Kidney capillary endothelial cell (primary cell): ENCODE measurements at places on chromosomes 16 and 17.

GRCh38 chr17:35568561-35568960 lies 7.9 kb upstream of the SLFN14 start:
- peak; percentile 35 for DNase-seq

GRCh38 chr16:68866933-68867332 lies 23.6 kb downstream of the TANGO6 start:
- DNase-seq: no peak

GRCh38 chr17:72683506-72684404 lies 408.7 kb downstream of the SLC39A11 start:
- no peak for DNase-seq

DNA sequence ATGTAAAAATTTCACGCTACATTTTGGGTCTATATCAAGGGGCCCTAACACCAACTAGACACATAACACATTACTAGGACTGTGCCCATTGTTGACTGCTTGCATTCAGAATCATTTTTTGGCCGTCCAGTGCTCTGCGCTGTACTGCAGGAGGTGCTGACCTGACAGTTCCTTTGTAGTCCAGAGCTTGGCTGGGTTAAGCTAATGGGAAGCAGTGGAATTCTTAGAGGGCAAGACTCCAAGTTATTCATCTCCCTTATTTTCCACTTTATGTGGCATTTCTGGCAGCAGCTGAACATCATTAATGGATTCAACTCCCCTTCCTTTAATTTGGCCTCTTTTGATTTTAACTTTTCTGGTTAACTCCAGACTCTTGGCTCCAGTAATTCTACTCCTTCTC lies 351.7 kb downstream of the CDH8 start:
- DNase-seq: no peak

DNA sequence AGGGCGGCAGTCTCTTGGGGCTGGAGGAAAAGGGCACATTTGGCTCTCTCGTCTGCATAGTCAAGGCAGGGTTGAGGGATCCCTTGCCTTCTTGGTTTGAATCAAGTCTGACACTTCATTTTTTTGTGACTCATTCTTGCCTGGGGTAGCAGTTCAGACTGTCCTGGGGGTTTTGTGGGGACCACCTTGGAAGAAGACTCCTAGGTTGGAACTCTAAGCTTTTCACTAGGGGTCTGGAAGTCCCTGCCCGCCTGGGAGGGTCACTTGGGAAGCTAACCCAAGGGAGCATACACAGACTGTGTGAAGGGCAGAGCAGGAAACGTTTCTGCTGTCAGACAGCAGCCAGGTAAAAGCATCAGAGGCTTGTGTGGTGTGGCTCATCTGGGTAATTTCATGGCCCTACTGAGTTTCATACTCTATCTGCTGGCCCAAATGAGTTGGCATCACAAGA lies 11.3 kb downstream of the YPEL2 start:
- DNase-seq: no peak

DNA sequence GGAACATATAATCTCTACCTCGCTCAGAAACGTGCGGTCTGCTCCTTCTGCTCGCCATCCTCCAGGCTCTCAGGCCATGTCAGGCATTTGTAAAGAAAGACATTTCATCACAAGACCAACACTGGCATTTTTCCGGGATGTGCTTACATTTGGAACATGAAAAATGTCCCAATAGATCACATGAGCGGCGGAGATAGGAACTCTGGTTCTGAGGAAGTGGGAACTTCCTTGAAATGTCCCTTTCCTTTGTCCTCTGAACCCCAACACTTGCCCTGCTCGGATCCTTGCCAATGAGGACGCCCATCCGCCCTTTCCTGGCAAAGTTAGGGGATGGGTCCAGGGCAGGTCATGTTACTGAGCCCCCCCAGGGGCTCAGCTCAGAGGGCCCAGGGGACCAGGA lies 130.5 kb downstream of the MAF start:
- no peak for DNase-seq

GRCh38 chr16:50440531-50440930 lies 71.7 kb upstream of the BRD7 start:
- DNase-seq: no peak

DNA sequence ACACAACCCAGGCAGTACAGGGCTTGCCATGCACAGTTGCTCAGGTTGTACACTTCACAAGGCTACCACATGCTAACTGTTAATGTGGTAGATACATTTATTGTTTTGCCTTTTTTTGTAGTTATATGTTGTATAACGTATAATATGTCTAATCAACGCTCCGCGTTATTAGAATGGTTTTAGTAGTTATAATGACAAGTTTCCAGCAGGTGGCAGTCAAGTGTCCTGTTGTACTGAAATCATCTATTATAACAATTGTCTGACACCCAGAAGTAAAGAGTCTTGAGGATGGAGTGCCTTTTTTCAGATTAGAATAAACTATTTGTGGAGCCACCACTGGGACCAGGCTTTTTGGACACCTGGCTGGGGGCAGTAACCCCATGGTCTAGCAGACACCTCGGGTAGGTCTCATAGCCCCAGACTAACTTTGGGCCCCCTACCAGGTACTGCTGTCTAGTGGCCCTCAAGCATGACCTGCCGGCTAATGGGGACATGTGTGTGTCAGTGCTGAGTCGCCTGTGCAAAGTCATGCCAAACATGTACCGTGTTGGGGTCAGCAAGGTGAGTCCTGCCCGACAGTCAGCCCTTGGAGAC lies 32.8 kb downstream of the MYO15A start:
- peak; percentile 64 for DNase-seq

DNA sequence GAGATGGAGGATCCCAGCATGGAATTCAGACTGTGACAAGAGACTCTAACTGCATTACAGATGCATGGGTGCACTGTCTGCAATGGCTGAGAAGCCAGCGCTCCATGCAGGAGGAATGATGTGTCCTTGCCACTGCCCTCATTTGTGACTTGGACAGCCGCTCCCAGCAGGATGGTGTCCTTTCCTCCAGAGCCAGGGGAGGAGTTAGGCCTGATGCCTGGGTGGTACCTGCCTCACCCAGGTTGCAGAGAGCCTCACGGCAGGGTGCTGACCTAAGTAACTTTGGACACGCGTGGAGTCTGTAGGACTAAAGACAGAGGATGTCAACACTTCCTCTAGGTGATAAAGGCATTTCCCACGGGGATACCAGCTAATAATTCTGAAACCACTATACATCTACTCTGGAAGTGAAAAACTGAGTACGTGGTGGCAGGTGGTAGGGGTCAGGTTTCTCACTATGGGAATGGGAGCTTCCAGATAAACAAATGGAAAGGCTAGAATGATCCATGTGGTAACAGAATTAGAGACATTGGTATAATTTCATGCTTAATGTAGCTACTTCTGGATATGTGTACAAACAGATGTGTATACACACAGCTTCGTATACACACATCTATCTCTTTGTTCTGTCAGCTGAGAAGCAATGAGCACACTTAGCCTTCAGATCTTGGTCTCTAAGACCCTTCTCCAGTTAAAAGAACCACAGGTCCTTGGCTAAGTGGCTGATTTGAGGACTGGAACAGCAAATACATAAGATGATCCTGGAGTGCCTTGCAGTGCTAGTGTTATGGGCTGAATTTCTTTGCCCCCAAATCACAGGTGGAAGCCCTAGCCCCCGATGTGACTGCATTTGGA lies 13.7 kb upstream of the CSNK1D start:
- DNase-seq: no peak

DNA sequence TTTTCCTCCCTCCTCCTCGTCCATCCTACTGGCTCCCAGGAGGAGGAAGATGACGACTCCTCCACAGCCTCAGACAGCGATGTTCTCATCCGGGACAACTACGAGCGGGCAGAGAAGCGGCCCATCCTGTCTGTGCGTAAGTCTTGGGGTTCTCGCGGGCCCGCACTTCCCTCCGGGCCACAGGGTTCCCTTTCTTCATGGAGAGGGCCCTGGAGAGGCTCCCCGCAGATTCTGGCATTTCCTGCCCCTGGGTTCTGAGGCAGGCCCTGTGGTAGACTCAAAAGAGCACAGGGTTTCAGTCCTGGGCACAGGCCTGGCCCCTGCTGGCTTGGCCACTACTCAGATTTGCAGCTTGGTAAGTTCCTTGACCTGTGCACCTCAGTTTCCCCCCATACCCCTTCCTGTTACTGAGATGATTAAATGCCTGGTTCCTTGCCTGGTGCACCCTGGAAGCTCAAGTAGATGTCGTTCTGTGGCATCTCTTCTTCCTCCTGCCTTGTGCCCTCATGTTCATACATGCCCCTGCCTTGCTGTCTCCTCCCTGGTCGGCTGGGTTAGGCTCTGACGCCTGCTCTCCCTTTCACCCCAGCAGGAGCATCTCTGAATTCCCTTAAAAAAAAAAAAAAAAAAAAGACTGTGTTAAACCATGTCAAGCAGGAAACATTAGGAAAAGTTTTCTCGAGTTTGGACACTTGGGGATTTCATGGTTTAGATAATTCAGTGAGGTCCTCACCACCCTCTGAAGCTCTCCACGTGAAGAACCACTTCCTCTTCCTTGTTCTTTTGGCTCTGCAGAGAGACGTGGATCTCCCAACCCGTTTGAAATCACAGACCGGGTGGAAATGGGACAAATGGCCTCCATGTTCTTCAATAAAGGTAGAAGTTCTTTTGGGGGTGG lies 14.3 kb upstream of the NAT9 start:
- DNase-seq: no peak

GRCh38 chr17:50527155-50527762 lies 5.3 kb upstream of the EPN3 start:
- DNase-seq: no peak

DNA sequence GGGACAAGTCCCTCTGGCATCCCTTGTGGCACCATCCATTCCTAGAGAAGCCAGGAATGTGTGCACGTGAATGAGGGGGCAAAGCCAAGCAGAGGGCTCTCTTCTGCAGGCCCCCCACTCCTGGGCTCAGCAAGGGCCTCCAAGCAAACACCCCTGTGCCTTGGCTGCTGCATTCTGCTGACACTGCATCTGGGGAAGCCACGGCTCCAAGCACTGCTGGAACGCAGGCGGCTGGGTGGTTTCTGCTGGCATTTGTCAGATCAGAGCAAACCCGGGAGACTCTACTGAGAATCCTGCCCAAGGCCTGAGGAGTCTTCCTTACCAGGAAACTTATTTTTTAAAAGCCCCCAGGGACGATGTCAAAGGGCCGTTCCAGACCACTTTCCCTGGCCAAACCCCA lies 23.3 kb downstream of the ATP6V0D1 start:
- DNase-seq: no peak

GRCh38 chr17:6786618-6787017 lies 10.6 kb downstream of the FBXO39 start:
- peak; percentile 62 for DNase-seq

- DNase-seq: no peak
These were observed 274.0 kb downstream of the PHKB start for GRCh38 chr16:47734987-47735594.

DNA sequence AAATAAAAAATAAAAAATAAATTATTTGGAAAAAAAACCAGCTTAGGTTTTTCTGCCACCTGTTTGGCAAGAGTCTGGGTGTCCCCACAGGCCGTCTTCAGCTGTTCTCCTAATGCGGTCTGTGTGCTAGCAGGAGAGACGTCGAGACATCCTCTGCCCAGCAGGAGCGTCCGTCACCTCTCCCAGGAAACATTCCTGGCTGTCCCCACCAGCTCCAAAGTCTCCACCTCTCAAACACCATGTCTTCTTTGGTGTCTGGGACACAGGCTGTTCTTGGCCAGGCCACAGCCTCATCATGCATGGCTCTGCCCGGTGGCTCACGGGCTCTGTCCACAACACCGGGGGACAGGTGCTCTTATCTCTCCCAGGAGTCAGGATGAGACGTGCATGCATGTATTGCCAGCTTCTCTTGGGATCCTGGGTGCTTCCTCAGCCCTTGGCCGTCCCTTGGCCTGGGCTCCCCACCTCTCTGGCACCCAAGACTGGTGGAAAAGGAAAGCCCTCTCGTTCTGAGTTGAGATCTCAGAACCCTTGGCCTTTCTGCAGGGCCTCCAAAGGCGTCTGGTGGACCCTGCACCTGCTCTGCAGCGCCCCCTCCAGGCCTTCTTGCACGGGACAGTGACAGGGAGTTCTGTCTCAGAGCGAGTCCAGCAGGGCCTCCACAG lies 84.9 kb upstream of the CBX4 start:
- DNase-seq: peak; percentile 26

GRCh38 chr16:72537664-72538063 lies 365.7 kb upstream of the PMFBP1 start:
- peak; percentile 60 for DNase-seq

DNA sequence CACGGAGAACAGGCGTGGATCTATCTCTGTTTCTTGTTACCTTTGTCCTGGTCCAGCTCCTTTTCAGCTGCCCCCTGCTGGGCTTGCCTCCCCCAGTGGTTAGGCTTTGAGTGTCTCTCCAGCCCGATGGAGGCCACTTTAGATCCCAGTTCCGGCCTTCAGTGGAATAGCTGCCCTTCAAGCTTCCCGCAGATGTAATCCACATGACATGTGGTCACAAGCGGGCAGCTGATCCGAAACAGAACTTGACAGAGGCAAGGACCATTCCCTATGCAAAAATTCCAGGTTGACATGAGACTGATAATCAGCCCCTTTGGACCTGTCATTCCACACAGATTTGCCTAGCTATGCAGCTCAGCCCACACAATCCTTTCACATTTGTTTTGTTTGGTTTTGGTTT lies 40.6 kb upstream of the AQP8 start:
- DNase-seq: no peak

DNA sequence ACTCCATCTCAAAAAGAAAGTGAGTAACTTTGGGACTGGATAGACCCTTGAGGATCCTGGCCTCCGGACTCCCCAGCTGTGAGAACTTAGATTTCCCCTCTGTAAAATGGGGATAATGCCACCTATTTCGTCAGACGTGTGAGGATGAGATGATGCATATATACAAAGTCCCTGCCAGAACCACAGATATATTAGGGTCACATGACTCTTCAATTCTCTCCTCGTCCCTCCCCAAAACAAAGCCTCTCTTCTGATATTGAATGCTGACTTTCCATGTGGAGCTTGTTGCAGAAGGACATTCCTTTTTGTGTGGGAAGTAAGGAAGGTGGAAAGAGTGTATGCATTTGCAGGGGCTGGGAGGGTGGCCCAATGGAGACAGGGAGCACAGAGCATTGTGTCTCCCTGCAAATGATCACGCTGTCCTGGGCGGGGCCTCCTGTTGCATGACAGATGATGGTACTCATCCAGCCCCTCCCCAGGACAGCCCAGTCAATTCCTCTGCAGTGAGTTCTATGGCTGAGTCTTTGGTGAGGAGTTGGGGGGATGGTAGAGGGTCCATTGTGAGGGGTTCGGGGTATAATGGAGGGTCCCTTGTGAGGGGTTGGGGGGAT lies 35.1 kb upstream of the MGAT5B start:
- no peak for DNase-seq

DNA sequence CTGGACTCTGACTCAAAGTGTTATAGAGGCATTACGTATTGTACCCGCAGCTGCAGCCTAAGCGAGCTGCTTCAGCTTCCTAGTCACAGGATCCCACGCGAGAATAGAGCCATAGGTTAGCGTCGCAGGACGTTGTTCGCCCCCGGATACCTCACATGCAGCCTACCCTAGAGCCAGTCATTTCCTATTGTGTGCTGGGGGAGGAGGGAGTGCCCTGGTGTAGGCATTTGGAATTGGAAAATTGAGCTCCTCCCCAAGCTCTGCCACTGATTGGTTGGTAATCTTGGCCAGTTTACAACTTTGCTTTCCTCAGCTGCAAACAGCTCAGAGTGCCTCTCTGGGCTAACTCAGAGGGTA lies 530 bp downstream of the NAA60 start:
- peak; percentile 80 for DNase-seq

DNA sequence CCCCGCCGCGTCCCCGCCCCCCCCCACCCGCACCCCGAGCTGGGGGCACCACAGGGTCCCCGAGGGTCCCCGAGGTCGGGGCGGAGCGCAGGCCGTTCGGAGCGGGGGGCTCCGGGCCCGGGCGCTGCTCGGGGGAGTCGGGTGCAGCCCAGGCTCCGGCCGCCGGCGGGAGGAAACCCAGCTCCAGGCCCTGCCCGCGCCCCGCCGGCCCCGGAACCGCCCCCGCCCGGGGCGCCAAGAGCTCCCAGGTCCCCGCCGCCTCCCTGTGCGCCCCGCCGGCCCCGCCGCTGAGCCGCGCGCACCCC lies 33.2 kb upstream of the RPH3AL start:
- DNase-seq: no peak
